ENCODE measurements at places on chromosomes 11 and 22. TPM values are rescaled to one million over a fixed set of nuclear protein-coding genes. Genes with fewer than 3 reads are reported as not detected.

- H3K4me1 ChIP-seq: peaks cover 17% of the 10 kb centered on the region
- H3K27me3 ChIP-seq: peaks cover 37% of the 10 kb centered on the region
- H3K36me3 ChIP-seq: no peaks in the 10 kb centered on the region
- H3K27ac ChIP-seq: no peak overlapping the region
Measured at GRCh38 chr11:10588904-10589303, 20.4 kb upstream of the LYVE1 start.

Gene RASL10A
- total RNA-seq: 0.80 TPM

DNA sequence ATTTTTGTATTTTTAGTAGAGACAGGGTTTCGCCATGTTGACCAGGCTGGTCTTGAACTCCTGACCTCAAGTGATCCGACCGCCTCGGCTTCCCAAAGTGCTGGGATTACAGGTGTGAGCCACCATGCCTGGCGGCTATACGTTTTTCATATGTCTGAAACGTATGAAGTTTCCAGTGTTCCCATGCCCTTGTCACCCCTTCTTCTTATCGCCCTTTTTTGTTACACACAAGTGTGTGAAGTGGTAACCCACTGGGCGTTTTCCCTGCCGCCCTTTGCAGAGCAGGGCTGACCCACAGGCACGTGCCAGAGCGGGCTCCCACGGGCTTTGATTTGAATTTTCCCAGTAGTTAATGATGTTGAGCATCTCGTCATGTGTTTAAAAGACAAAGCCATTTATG is 17.0 kb downstream of the PIM3 start:
- H3K36me3 ChIP-seq: peaks cover 3% of the 10 kb centered on the region
- H3K27ac ChIP-seq: no peak overlapping the region
- DNase-seq: no peak
- H3K27me3 ChIP-seq: peaks cover 1% of the 10 kb centered on the region
- no peak overlapping the region for H3K4me3 ChIP-seq

DNA sequence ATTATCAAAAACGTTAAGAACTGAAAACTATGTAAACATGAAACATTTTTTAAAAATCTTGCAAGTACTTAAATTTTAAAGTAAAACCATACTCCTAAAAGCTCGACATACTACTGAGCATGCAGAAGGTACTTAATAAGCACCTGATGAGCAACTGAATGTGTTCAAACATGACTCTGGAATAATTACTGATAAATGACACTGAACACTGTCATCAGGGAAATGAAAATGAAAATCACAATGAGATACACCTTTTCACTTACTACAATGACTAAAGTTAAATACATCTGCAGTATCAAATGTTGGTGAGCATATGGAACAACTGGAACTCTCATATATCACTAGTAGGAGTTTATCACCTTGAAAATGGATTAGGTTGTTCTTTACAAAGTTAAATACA is 65.2 kb downstream of the PICALM start:
- no peak for DNase-seq
- no peaks in the 10 kb centered on the region for H3K4me1 ChIP-seq
- no peak overlapping the region for H3K4me3 ChIP-seq
- no peak overlapping the region for H3K27ac ChIP-seq

Gene ELF5
- total RNA-seq: not detected

- H3K27ac ChIP-seq: no peak overlapping the region
- DNase-seq: no peak
- H3K4me1 ChIP-seq: peaks cover 6% of the 10 kb centered on the region
- H3K4me3 ChIP-seq: no peak overlapping the region
Measured at GRCh38 chr11:75499423-75500190, 26.1 kb downstream of the GDPD5 start.

DNA sequence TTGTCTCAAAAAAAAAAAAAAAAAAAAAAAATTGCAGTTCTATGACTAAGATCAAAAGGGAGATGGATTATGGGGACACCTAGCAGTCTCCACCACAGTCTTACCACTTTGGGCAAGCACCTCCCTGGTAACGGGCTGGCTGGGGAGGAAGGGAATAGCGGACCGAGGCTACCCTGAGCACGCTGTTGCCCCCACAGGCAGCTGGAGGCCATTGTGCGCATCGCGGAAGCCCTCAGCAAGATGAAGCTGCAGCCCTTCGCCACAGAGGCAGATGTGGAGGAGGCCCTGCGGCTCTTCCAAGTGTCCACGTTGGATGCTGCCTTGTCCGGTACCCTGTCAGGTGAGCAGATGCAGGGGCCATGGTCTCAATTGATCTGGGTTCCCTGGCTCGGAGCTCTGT is 21.2 kb downstream of the MCM5 start:
- H3K4me3 ChIP-seq: no peak overlapping the region
- H3K4me1 ChIP-seq: peaks cover 10% of the 10 kb centered on the region
- peaks cover 15% of the 10 kb centered on the region for H3K36me3 ChIP-seq
- DNase-seq: no peak
- H3K27ac ChIP-seq: no peak overlapping the region

DNA sequence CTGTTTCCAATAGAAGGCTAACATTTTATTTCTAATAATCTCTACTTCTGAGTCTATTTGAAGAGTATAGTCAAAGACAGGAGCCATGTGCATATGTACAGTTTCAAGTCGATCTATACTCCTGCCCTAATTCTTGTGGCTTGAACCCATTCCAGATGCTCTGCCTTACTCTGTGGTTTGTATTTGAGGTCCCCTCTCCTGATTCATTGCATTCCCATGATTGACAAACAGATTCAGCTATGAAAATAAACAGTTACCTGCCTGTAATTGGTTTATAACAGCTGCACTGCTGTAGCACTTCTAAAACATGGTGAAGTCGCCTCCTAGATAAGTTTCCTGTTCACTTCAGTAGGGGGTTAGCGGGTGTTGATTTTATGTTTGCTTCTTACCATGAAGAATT is 138.7 kb downstream of the SOX6 start:
- H3K27me3 ChIP-seq: no peaks in the 10 kb centered on the region
- H3K4me3 ChIP-seq: no peak overlapping the region
- no peaks in the 10 kb centered on the region for H3K4me1 ChIP-seq

DNA sequence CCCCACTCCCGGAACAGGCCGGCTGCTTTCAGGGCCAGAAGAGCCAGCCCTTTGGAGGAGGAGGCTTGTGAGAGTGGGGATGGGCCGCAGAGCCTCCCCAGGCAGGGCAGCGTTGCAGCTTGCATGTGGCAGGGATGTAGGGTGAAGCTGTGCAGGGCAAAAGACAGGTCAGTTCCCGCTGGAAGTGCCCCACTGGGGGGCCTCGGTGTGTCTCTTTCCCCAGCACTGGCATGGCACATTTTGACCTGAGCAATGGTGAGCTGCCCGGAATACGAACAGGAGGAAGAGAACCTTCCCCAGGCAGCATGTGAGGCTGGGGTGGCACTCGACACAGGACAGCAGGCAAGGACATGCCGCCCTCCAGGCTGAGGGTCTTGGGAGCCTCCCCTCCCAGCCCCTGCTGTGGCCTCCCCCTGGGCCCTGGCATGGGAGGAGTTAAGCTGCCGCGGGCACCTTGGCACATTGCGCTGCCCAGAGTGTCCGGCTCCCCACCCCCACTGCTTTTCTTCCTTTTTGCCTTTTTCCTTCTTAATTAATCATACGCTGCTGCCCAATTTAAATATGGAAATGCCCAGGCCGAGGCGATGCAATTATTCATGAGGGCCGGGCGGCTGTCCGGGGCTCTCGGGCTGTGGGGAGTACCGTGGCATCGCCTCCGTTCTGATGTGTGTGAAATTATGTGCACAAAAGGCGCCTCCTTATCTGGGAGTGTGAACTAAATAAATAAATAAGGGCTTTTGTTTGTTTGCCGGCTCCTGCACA is 76.0 kb upstream of the WNT7B start:
- H3K36me3 ChIP-seq: no peaks in the 10 kb centered on the region
- H3K4me1 ChIP-seq: peaks cover 20% of the 10 kb centered on the region
- peak overlapping the region; percentile 93 for H3K4me3 ChIP-seq
- peak overlapping the region; percentile 93 for H3K27ac ChIP-seq

Gene CDCA5
- total RNA-seq: 85.5 TPM

Gene PIK3C2A
- 31.4 TPM for total RNA-seq

GRCh38 chr11:60814112-60814511 is 27.8 kb upstream of the CCDC86 start:
- no peak overlapping the region for H3K4me3 ChIP-seq
- peaks cover 8% of the 10 kb centered on the region for H3K4me1 ChIP-seq
- DNase-seq: no peak
- H3K27ac ChIP-seq: no peak overlapping the region

Gene SSH3
- 24.6 TPM for total RNA-seq

- H3K4me3 ChIP-seq: no peak overlapping the region
- peaks cover 19% of the 10 kb centered on the region for H3K36me3 ChIP-seq
- H3K27me3 ChIP-seq: no peaks in the 10 kb centered on the region
- DNase-seq: no peak
Measured at GRCh38 chr11:33063326-33063881, 24.0 kb downstream of the TCP11L1 start.

- DNase-seq: no peak
- no peaks in the 10 kb centered on the region for H3K4me1 ChIP-seq
- no peak overlapping the region for H3K27ac ChIP-seq
- H3K4me3 ChIP-seq: no peak overlapping the region
- peaks cover 14% of the 10 kb centered on the region for H3K27me3 ChIP-seq
Measured at GRCh38 chr11:19433367-19433766, 192.6 kb upstream of the E2F8 start.

Gene TRIM49
- total RNA-seq: not detected

GRCh38 chr22:19615001-19615461 is 90.8 kb upstream of the CLDN5 start:
- no peak overlapping the region for H3K4me3 ChIP-seq
- H3K4me1 ChIP-seq: peaks cover 24% of the 10 kb centered on the region
- DNase-seq: no peak
- no peaks in the 10 kb centered on the region for H3K27me3 ChIP-seq
- H3K36me3 ChIP-seq: no peaks in the 10 kb centered on the region
- no peak overlapping the region for H3K27ac ChIP-seq

- H3K4me1 ChIP-seq: no peaks in the 10 kb centered on the region
- no peak for DNase-seq
- no peaks in the 10 kb centered on the region for H3K27me3 ChIP-seq
- H3K4me3 ChIP-seq: no peak overlapping the region
- no peaks in the 10 kb centered on the region for H3K36me3 ChIP-seq
Measured at GRCh38 chr11:79219186-79220045, 221.4 kb downstream of the TENM4 start.

- DNase-seq: no peak
- no peaks in the 10 kb centered on the region for H3K4me1 ChIP-seq
- no peak overlapping the region for H3K4me3 ChIP-seq
- no peaks in the 10 kb centered on the region for H3K36me3 ChIP-seq
- no peaks in the 10 kb centered on the region for H3K27me3 ChIP-seq
Measured at GRCh38 chr22:27476729-27477128, 324.8 kb downstream of the MN1 start.

Gene IGLL1
- total RNA-seq: not detected

DNA sequence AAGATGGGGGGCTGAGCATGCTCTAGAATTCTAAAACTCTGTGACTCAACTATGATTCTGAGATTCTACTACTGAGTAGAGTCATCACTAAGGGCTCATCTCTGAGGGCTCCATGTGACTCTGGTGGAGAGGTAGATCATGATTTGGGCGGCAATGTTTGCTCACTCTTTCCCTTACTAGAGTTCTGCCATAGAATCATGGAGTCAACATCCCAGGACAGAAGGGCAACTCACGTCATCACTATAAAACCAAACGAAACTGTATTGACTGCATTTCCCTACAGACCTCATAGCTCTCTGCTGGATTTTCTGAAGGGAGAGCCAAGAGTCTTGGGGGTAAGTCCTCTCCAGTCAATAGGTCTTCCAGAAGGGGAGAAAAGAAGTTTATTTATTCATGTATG is at the start of gene MS4A14:
Gene MS4A14, plus strand, starts transcription at position 78 of the 400 bp plus-strand sequence. Its CDS starts 120 bp downstream, at position 198.
- H3K4me3 ChIP-seq: no peak within 1 kb of the TSS
- H3K27ac ChIP-seq: no peak within 1 kb of the TSS
- no peak for DNase-seq
- H3K27me3 ChIP-seq: peaks cover 8% of the 10 kb centered on the region
- no peaks in the 10 kb centered on the region for H3K36me3 ChIP-seq

Gene MOV10L1
- not detected for total RNA-seq

DNA sequence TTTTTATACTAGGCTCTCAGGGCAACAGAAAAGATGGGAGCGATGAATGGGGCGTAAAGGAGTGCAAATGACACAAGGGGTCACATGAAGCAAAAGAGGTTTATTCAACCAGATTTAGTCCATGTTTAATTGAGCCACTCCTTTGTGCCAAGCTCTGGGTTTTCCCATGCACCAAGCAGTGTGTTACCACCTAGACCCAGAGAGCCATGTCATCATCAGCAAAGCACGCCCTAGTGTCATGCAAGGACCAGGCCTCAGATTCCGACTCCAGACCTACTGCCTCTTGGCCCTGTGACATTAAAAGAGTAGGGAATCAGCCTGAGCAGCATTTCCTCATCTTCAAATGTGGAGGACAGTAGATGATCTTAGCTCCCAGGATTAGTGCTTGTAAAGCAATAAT is 1.1 kb upstream of the IGLL5 start:
- H3K4me1 ChIP-seq: peaks cover 8% of the 10 kb centered on the region
- H3K36me3 ChIP-seq: no peaks in the 10 kb centered on the region
- DNase-seq: peak; percentile 1
- no peak overlapping the region for H3K27ac ChIP-seq

DNA sequence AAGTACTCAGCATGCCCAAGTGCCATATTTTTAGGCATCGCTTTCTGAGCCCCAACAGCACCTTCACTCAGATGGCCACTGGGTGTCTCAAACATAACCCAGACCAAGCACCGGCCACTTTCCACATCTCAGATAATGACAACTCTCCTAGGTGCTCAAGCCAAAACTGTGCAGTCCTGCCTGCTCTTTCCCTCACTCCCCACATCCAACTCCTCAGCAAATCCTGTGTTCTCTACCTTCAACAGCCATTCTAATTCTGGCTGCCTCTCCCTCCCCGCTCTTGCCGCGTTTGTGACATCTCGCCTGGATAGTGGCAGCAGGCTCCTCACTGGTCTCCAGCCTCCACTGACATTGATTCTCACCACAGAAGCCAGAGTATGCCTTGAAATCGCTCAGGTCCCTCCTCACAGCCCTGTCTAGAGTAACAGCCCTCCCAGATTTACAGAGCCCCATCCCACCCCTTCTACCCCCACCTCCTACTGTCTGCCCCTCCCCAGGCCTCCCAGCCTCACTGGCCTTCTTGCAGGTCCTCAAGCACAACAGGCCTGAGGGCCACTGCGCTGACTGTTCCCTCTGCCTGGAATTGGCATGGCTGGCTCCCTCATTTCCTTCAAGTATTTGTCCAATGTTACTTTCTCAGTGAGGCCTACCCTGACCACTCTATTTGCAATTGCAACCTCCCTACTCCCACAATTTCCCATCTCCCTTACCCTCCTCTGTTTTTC is 1.3 kb upstream of the PHETA2 start:
- H3K36me3 ChIP-seq: peaks cover 9% of the 10 kb centered on the region
- H3K4me3 ChIP-seq: peak overlapping the region; percentile 64
- H3K4me1 ChIP-seq: peaks cover 20% of the 10 kb centered on the region
- peak overlapping the region; percentile 19 for H3K27ac ChIP-seq

- H3K27ac ChIP-seq: no peak overlapping the region
- H3K36me3 ChIP-seq: no peaks in the 10 kb centered on the region
- no peak for DNase-seq
Measured at GRCh38 chr11:115618428-115618827, 114.2 kb upstream of the CADM1 start.

DNA sequence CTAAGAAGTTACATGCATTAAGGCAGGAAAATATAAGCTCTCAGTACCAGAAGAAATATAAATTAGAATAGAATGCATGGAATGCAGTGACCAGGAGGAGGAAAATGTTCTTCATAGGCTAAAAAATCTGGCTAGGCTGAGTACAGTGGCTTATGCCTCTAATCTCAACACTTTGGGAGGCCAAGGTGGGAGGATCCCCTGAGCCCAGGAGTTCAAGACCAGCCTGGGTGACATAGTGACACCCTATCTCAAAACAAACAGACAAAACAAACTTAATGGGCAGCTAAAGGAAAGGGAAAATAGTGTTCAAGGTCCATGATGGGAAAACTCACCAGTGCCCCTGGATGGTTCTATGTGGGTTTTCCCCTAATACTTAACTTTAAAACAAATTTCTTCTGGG is 78.3 kb upstream of the RASSF10 start:
- H3K4me1 ChIP-seq: no peaks in the 10 kb centered on the region
- DNase-seq: no peak
- no peak overlapping the region for H3K4me3 ChIP-seq
- peaks cover 11% of the 10 kb centered on the region for H3K27me3 ChIP-seq
- H3K36me3 ChIP-seq: no peaks in the 10 kb centered on the region

Measured in activated naive CD8-positive, alpha-beta T cell treated with anti-CD3 and anti-CD28 coated beads, Interleukin-2, amount 10 ng/mL, durations not matched to agents 7 days and 5 days (primary cell).